ENCODE measurements at places on chromosomes 2 and 18. TPM values are rescaled to one million over a fixed set of nuclear protein-coding genes. Genes with fewer than 3 reads are reported as not detected.

Gene MALL
- 12.0 TPM for total RNA-seq

Gene CTIF
- 59.9 TPM for total RNA-seq

Gene FKBP1B
- 3.2 TPM for total RNA-seq

Gene CCDC148
- 0.40 TPM for total RNA-seq

Gene RAMP1
- 151 TPM for total RNA-seq

Gene FAM237A
- total RNA-seq: 2.0 TPM

Gene MEIS1
- 40.8 TPM for total RNA-seq

Gene GULP1
- 4.6 TPM for total RNA-seq

Gene CD302
- 19.9 TPM for total RNA-seq

Gene HOXD9
- not detected for total RNA-seq

Gene PKP4
- total RNA-seq: 70.4 TPM

Gene NR4A2
- 1.4 TPM for total RNA-seq

Gene GREB1
- 8.2 TPM for total RNA-seq

Gene LRRC30
- total RNA-seq: not detected

Gene CCL20
- total RNA-seq: not detected

Gene SRD5A2
- total RNA-seq: not detected

Gene RAB27B
- total RNA-seq: 0.10 TPM

Gene ACAA2
- total RNA-seq: 397 TPM

Gene TMEM237
- 14.0 TPM for total RNA-seq

Gene CD226
- total RNA-seq: 0.92 TPM

Gene DUSP19
- total RNA-seq: 12.1 TPM

Gene MORN2
- 20.4 TPM for total RNA-seq

Gene COL3A1
- 51.8 TPM for total RNA-seq

Gene RAD51AP2
- total RNA-seq: 0.10 TPM

Gene CASP10
- 6.4 TPM for total RNA-seq

Gene MDH1B
- 1.0 TPM for total RNA-seq

Gene EML4
- 4.7 TPM for total RNA-seq

Gene UGT1A9
- not detected for total RNA-seq

Gene SAG
- total RNA-seq: not detected

Gene TCF7L1
- 7.1 TPM for total RNA-seq

Gene UGT1A8
- total RNA-seq: not detected

Gene SMYD1
- total RNA-seq: 492 TPM

Data from left ventricle myocardium superior (tissue), 1 donor.